ENCODE measurements at places on chromosomes 1 and 21.

DNA sequence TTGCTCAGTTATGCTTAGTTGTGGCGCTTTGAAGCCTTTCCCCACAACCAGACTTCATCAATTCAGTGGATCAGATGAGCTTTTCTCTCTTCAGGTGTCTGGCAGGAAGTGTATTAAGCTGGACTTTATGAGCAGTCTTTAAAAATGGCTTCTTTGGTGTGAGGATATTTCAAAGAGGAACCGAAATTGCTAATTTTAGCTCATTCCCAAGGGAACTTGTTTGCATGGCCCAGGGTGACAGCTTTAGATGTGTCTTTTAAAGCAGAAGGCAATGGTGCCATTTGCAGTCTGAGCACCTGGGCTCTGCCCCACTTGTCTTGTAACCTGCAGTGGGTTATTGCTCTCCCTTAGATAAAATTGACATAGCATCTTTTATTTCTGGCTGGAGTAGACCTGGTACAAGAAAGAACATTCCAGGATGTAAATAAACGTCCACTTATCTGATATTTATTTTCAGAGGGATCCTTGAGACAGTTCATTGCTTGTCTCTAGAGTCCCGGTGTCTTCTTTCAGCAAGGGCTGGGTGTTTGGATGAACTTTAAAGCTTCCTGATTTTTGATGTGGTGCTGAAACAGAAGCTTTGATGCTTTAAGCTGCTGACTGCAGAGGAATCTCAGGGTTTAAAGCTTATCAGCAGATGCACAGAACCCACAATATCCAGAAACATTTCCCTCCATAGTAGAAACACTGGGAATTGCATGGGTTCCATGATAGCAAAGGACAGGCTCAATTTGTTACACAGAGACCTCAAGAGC lies 241.7 kb downstream of the ADGRL2 start:
- DNase-seq = no peak

- no peak for DNase-seq
Measured at GRCh38 chr1:91744953-91745639, 140.9 kb downstream of the TGFBR3 start.

DNA sequence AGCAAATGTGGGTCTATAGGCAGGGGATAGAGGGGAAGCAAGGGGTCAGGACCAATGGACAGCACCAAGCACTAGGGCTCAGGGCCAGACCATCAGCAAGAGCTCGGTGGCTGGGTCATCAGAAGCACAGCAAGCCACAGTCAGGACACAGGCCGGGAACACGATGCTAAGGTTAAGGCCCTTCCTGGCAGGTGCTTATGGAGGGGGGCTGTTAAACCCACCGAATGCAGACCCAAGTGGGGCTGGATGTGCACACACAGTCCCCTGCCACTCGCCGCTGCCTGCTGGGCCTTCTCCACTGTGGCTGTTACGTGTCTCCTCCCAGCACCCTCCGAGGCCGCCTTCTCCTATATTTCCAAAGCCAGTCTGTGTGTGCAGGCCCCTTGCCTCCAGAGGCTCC lies 220.1 kb downstream of the TOMM20 start:
- no peak for DNase-seq

GRCh38 chr21:16194095-16194787 lies 464.5 kb downstream of the USP25 start:
- no peak for DNase-seq
